Activated CD4-positive, CD25-positive, alpha-beta regulatory T cell treated with anti-CD3 and anti-CD28 coated beads, Interleukin-2, amount 50 U/mL, for 16 hours (primary cell): ENCODE measurements at places on chromosomes 4 and X.

DNA sequence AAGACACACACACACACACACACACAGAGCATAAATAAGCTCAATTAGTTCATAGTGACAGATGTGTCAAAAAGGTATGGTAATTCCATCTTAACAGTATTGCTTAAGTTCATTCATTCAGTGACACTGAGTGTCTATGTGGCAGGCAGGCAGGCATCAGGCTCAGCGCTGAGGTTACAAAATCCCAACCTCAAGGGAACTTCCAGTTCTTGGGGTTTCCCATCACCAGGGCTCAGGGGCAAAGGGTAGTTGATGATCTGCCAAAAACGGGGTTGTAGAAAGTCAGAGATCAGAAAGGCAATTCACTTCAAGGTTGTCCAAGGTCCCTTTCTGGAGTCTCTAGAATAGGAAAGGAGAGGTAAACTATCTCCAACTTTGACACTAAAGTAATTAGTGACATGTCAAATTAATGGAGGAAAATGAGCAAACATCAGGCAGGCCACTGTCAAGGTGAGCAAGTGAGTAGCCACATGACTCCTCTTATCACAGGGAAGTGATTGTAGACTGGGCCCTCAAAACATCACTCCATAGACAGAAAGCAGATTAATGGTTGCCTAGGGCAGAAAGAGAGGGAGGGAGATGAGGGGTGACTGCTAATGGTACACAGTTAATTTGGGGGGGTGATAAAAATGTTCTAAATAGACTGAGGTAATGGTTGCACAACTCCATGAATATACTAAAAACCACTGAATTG is 41.8 kb downstream of the GPC4 start:
- no peak for DNase-seq

DNA sequence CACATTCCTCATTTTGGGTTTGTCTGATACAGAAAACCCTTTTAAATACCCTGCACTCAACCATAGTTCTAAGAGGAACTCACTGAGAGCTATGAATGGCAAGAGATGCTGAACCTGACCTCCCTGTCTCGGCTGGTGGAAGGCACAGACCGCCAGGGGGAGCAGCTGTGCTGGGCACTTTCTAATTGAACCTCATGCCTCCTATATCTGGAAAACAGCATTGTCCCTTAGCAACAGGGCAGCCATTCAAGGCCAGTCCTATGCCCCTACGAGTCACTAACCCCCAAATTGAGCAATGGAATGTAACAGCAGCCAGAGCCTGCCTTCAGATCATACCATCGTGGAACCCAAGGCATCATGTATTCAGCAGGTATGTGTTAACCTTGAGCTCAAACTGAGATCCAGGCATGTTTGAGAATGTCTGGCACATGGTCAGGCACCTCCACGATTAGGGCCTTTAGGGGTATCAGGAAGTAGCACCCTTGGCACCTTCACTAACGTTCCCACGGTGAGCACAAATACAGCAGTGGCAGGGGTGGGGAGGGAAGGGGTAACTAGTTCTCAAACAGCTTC is 5.1 kb downstream of the USP27X start:
- peak; percentile 17 for DNase-seq

DNA sequence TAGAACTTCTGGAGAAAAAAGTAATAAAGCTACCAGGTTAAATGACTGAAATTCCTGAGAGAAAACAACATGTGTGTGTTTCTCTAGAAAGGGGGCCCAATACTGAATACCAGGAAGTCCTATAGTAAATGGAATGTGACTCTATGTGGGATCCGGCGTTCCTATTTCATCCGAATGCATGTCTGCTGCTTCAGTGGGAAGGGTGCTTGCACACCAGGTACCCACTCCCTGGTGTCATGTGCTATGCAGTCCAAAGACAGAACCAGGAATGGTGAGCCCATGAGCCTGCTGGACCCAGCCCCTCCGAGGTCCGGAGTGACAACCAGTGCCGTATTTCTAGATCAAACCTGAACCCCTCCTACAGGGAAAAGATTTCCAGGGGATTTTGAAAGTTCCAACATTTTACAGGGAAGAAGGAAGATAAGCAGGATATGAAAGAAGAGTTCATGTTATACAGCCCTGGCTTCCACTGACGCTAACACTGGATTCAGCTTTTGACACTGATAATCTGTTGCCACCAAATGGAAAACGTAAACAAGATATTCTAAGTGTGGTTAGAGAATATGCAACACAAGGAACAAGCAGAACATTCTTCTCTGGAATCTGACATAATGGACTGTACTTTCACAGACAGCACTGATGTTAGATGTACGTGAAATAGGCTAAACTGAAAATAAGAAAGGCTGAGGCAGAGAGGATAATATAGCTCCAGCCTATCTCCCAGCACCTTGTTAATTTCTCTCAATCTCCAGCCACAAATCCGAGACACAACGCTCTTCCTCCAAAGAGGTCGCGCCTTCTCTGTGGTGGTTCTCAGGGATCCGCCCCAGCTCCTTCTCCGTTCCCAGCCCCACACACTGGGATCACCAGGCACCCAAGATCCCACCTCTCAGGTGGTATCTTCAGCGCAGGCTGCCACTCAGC is 725 bp upstream of the CXCL1 start:
- no peak for DNase-seq

- no peak for DNase-seq
These were observed 298.7 kb upstream of the EPHA5 start for GRCh38 chr4:65968831-65969558.

GRCh38 chrX:41472231-41472815 is 25.2 kb downstream of the NYX start:
- no peak for DNase-seq

DNA sequence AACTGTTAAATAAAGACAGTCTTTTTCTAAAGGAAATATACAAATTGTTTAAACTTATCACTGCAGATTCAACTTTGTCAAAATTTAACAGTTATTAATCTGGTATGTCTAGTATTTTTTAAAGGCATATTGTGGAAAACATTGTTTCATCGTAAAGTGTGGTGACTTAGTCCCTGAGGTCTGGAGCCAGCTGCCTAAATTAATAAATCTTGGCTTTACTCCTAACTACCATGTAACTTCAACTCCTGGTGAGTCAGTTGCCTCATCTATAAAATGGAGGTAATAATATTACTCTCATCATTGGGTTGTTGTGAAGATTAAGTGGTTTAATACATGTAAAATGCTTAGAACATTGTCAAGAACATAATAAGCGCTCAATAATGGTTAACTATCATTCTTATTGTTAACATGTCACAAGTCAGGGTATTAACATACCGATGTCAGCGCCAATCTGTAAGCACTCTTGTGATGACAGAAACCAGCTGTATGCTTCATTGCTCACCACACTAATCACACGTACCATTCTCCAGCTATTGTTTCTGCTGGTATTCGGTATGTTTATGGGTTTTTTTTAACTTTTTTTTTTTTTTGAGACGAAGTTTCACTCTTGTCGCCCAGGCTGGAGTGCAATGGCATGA is 14.1 kb upstream of the SMIM43 start:
- DNase-seq, result no peak

DNA sequence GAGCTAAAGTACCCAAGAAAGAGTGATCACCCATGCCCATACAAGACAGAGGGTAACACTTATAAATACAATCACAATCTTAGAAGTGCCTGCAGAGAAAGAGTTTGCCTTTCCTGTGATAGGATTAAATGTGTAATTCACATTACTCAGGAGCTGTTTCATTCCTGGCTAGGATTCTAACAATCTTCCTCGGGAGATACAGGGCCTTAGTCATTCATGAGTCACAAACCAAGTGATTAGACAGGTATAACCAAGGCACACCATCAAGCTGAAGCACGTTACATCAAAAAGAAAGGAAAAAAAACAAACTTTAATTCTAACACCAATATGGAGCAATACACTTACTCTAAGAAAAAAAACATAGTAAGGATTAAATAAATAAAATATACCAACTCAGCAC is 14.9 kb downstream of the ABCG2 start:
- no peak for DNase-seq
